Cardiac septum (tissue), 1 donor: ENCODE measurements at places on chromosomes 12 and 14.

GRCh38 chr14:103496776-103497175, 25.9 kb downstream of the CKB start:
- no peak for DNase-seq

DNA sequence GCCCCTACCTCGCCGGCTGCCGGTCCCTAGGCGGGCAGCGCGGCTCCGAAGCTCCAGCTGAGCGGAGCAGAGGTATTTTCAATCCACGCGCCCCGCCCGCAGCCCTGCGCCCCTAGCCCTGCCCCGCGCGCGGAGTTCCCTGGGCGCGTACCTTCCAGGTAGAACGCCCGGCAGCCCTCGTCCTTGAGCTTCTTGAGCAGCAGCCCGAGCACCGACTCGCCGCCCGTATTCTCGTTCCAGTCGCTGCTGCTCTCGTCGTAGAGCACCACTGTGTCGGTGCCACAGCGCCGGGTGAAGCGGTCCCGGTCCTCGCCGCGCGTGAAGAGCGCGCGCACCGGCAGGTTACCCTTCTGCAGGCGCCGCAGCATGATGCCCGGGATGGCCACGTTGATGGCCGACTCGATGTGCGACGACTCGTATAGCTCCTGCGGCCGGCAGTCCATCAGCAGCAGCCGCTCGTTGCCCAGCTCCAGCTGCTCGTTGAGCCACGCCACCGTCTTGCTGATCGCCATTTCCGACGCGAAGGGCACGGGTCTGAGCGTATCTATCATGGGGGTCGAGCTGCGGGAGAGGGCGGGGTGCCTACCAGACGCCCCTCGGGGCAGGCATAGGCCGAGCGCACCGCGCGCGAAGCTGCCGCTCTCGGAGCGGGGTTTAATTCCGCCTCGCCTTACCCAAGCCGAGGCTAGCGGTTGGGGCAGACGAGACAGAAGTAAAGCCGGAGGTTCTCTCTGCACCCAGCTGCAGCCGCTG, 636 bp downstream of the DUSP6 start:
- DNase-seq, result no peak

- DNase-seq, result peak; percentile 38
Observed at GRCh38 chr12:52310622-52311284, 10.4 kb downstream of the KRT83 start.

DNA sequence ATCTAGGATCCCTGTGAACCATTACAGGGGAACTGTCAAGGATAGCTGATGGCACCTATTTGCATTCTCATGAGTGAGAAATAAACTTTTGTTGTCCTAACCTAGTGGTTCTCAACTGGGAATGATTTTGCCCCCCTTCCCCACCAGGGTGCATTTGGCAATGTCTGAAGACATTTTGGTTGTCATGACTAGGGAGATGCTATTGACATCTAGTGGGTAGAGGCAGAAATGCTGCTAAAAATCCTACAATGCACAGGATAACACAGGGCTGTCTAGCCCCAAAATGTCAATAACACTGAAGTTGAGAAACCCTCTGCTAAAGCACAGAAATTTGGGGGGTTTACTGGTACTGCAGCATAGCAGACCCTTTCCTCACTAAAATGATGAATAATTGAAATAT, 140.9 kb upstream of the SRRM4 start:
- DNase-seq, result no peak

DNA sequence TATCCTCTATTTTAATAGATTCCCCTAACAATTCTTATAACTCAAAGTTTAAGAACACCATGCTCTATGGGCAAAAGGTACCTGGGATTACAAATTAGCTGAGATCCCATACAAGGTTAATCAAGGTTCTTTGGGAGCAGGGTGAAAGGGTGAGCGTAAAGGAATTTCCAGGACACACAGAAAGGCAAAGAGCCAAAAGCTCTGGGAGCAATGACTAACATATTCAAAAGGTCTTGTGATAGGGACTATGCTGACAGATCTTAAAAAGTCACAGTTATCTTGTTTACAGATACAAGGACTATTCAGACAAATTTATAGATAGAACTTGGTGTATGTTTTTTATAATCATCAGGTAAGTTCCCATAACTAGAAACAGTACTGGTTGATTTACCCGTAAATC, 19.5 kb upstream of the PPFIBP1 start:
- no peak for DNase-seq

GRCh38 chr14:85463512-85463911, 66.4 kb upstream of the FLRT2 start:
- no peak for DNase-seq

DNA sequence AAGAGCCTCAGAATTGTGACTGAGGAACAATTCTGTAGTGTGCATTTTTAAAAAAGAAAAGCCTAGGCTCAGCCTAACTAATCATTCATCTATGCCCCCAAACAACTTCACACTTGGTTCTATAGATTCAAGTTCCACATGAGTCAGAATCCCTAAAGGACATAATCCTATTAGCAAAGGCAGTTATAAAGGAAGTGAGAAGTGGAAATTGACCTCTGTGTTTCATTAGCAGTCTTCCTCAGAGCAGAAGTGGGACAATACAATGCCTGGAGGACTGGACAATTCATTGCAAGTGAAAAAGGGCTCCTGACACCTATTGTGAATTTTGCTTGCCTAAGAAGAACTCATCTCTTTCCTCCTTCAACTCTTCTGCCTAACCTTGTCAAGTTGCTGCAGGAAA, 222.3 kb downstream of the PTPRO start:
- no peak for DNase-seq

GRCh38 chr12:49678711-49679110, 28.5 kb downstream of the FMNL3 start:
- DNase-seq, result no peak

DNA sequence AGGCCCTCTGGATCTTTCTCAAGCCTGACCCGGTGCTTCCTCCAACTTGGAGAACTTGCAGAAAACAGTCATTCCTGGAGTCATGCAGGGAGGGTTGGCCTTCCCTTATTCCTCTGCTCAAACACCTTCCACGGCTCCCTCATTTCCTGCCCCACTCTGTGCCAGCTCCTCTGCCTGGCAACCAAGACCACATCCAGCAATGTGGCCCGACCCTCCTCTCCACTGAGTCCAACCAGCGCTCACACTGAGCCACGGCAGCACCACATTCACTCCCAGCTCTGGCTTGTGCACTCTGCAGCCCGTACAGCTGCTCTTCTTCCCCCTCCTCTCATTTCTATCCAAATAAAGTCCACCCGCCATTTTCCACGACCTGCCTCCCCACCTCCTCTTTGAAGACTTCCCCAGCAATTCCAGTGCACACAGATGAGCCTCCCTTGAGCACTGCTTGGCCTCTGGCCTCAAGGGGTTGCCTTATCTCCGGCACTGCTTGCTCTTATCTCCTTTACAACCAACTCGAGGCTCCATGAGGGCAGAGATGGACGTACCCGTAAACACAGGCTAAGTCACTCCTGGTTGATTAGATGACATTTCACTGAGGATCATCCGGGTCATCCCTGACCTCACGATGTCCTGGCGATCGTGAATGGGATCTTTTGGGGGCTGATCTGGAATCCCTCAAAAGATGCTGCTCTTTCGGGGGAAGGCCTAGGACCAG, 5.4 kb downstream of the PGF start:
- DNase-seq, result no peak

- DNase-seq, result no peak
Observed at GRCh38 chr14:26261368-26262122, 336.3 kb downstream of the NOVA1 start.

DNA sequence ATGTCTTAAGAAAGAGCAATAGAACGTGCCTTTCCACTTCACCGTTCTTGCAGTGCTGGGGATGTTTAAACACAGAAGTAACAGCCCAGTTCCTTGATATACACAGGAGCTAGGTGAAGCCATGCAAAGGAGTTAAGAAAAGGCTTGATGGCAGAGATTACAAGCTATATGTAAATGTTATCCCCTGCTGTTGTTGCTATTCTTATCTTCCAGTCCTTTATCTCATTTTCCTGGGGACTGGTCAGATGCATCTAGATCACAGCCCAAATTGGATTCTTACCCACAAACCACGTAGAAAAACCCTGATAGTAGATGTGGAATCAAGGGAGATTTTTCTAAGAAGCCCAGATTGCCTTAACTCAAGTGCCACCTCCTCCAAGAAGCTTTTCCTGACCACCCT, 5.5 kb downstream of the ASCL1 start:
- DNase-seq, result no peak

- DNase-seq, result no peak
Observed at GRCh38 chr12:9344541-9344940, 136.3 kb upstream of the PZP start.

DNA sequence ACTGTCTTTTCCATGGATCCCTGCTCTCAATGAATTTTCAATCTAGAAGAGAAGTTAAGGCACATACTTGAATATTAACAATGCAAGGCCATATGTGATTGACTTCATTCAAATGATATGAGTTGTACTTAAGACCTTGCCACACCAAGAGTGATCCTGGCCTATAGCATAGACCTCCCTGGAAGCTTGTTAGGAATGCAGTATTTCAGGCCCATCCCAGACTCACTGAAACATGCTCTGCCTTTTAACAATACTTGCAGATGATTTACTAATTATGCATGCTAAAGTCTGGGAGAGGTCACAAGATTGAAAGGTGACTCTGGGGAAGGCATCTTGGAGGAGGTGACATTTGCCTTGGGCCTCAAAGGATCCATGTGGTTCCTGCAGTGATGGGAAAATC, 43.2 kb downstream of the RFX4 start:
- no peak for DNase-seq

DNA sequence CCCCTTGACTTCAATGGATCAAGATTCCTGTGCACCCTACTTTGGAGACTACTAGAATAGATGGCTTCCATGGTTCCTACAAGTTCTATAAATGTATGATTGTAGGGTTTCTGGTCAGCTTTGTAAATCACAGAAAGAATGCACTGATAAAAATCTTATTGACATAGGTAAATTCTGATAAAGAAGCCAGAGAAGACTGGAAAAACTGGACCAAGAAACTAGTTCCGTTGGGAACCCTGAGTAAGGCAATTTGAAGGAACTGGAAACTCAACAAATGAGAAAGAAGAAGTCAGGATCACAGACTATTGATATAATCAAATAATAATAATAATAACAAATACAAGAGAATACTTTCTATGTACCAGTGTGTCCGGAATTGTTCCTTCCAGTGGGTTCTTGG, 15.4 kb upstream of the MGST1 start:
- DNase-seq, result no peak

DNA sequence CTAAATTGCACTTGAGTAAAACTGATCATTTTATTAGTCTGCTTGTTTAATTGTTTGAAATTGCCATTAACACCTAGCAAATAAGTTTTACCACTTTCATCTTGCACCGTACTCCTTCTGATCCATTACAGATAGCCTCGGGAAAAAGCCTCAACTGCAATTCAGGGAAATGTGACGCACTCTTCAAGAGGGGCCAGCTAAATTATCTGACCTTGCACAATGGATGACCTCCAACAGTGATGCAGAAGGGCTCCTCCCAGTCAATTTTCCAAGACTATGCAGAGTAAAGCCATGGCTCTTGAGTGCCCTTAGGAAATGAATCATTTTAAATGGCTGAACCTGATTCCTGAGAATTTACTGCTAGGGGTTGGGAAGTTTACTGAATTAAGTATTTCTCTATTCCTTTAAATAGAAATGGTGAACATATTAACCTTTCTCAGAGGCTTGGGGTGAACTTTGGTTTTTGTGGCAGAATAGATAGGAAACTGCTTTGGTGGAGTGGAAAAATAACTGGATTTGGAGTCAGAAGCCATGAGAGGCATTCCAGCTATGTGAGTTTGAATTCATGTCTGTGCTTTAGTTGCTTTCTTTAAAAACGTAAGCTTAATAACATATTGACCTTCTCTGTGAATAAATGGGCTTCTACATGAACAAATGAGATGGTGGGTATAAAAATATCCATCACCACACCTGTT, 64.8 kb upstream of the OVCH1 start:
- no peak for DNase-seq

DNA sequence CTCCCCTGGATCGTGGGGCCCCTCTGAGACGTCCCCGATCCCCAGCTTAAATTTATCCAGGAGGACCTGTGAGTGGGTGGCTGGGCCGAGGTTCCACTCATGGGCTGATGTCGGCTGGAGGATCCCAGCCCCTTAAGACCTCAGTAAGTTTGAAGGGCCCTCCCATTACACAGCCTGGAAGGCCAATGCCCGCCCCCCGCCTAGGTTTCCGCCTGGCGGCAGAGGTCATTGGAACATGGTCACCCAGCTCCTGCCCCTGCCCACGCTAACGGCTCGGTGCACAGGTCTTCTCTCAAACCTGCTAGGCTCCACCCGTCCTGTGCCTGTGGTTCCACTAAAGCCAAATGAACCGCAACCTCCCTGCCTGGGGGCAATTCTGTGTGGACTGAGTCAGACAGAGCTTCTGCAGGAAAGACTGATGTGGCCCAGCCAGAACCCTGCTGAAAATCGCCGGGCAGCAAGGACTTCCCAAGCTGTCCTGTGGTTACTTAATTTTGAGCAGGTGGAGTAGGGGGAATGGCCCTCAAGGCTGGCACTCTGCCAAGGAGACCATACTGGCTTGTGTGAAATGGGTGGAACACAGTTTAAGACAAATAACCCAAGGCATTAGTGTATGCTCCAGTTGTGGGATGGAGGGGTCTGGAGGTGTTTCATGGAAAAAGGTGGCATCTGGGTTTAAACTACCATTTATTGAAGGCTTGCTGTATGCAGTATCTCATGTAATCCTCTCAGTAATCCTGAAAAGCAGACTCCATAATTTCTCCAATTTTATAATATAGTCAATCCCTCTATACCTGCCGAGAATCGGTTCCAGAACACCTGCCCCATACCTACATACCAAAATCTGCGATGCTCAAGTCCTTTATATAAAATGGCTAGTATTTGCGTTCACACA, 903 bp upstream of the NT5DC3 start:
- no peak for DNase-seq

GRCh38 chr12:53817021-53817389, 65.2 kb upstream of the CISTR start:
- DNase-seq, result no peak

DNA sequence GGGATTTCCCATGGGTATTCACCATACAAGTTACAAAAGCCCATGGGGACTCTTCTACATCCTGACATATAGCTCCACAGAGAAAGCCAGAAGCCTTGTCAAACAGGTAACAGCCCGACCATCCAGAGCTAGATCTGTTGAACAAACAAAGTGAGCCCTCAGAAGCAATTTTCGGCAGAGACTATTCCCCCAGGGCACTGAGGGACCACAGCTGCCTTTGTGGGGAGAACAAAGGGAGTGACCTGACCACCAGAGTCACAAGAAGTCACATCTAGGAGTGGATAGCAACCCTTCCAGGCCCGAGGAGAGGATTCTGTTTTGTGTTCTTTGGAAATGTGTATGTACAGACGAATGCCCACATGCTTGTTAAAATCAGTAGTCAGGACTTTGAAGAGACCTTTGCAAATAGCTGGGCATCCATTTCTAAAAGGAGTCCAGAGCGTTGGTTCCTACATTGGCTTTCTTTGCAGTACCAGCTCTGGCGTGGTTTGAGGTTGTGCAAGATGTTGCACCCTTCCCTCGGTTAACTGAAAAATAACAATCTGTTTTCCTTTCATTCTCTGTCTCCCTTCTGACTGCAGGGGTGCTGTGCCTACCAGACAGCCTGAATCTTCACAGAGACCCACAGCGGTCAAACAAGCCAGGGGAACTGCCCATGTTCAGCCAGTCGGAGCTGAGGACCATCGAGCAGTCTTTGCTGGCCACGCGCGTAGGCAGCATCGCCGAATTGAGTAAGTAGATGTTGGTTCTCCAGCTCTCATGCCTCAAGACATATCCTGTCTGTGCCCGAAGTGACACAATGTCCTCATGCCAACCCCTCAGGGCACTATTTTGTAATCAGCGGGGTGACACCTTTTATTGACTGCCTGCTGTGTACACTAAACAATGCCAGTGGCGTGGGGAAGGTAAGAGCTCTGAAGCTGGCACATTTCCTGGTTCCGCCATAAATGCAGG, 165.4 kb upstream of the PWP1 start:
- DNase-seq, result no peak
